ENCODE measurements at places on chromosomes 4 and X.

- DNase-seq: no peak
Observed at GRCh38 chr4:28250646-28251045, 1390.0 kb downstream of the STIM2 start.

- no peak for DNase-seq
Observed at GRCh38 chr4:134687646-134688628, 486.3 kb upstream of the PABPC4L start.

GRCh38 chr4:72631296-72631695 lies 62.3 kb upstream of the ADAMTS3 start:
- no peak for DNase-seq

DNA sequence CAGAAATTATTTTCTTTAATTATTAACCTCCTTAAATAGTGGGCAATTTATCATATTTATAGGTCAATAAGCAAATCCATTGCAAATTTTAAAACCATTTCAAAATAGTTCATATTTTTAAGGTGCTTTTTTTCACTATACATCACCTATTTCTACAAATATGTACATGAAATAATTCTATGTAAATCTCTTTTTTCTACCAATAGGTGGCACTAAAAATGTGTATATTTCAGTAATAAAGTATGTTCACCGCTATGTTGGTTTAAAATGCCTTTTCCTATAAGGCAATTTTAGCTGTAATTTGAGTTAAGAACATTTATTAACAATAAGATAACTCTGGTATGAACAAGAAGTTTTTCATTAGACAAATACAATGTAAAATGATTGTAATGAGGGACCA lies 672.2 kb downstream of the KCTD8 start:
- DNase-seq: no peak

- no peak for DNase-seq
Observed at GRCh38 chrX:133649651-133650050, 234.4 kb upstream of the GPC4 start.

GRCh38 chrX:12741416-12741815 lies 49.8 kb upstream of the PRPS2 start:
- peak; percentile 59 for DNase-seq

- DNase-seq: no peak
Observed at GRCh38 chrX:87516717-87517121, 883 bp upstream of the KLHL4 start.

DNA sequence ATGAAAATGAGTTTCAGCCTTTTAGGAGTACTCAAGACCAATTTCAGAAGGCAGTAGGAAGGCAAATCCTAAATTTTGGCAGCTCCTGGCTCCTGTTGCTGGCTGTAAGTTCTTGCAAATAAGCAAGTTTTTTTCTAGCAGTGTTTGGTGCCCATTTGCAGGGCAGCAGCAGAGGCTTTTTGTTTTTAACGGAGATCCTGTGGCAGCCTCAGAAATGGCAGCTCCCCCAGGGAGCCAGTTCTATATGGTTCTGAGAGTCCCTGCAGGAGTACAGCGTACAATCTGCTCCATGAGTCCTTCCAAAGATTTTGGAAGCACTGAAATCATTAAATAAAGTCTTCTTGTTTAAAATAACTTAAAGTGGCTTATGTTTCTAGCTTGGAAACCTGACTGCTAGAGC lies 171.9 kb downstream of the NDST4 start:
- no peak for DNase-seq
